ENCODE measurements at places on chromosomes 4 and X.

GRCh38 chr4:79148369-79148768 is 177.5 kb downstream of the NAA11 start:
- DNase-seq: no peak

DNA sequence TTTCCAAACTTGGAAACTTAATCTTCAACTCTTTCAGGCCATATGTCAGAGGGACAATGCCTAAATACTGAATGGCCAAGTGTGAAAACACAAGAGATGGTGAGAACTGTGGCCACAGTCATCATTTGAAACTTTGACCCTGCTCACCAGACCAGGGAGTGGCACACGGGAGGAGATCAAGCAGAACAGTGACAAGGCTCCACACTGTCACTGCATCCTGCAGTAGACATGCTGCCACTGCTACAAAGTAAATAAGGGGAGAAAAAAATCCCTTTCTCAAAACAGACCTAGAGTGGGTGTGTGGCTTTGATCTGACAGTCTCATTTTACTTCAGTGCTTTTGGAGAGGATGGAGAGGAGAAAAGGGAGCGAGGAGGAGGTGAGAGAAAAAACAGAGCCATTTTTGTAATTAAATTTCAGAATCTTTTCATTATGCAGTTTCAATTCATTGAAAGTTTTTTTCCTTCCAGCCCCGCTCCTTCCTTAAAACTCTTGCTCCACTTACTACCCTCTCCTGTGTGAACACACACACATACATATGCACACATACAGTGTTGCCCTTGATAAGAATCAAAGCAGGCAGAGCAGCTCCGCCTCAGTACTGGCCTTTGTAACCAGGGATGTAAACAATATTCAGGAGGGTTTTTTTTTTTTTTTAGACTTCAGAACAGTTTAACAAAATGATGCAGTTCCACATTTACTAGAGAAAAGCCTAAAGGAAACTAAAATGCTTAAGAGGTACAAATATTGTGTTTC is 34.4 kb downstream of the NEXMIF start:
- no peak for DNase-seq

GRCh38 chr4:69196209-69196965 is 18.2 kb downstream of the UGT2B11 start:
- DNase-seq: no peak

DNA sequence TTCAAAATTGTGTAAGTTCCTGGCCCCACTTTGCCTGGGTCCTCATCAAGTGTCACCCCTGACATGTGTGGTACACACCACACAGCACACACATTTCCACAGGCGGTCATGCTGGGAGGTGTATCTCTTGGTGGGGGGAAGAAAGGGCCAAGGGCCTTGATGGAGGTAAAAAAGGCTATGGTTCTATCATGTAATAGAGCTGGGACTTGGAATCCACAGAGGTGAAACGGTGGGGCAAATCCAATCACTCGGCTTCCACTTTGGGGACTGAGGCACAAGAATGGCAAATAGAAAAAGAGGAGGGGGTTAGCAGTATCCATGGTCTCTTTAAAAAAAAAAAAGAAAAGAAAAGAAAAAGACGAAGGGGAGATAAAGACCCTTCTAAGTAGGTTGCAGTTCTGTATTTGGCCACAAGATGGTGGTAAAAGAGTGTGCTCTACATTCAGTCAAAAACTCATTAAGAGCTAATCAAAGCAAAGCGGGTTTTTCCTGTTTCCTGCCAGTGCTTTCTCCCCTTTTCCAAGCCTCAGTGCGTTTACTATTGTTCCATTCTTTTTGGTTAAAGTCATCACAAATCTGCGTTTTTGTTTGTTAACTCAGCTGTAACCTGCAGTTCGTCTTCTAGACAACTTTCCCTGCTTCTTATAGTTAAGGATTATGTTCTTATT is 37.0 kb upstream of the ATP6AP2 start:
- DNase-seq: no peak

GRCh38 chr4:96676754-96677435 is 837.0 kb downstream of the PDHA2 start:
- no peak for DNase-seq

Data from activated CD4-positive, alpha-beta T cell treated with anti-CD3 and anti-CD28 coated beads for 36 hours (primary cell).